ENCODE measurements at places on chromosomes 1 and 21.

DNA sequence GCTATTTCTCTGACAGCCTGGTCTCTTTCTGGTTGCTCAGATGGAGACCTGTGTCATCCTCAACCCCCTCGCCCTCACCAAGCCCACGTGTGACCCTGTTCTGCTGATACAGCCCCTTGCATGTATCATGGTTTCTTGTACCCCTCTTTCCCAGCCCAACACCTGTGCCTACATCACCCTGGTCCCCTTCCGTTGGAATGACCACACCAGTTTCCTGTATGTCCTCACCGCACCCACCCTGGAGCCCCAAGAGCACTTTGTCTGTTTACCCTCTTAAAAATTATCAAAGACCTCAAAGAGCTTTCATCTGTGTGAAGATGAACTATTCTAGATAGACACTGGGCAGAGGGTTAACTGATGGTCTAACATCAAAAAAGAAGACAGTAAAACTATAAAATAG is 179.5 kb downstream of the GALNT2 start:
- DNase-seq: no peak

DNA sequence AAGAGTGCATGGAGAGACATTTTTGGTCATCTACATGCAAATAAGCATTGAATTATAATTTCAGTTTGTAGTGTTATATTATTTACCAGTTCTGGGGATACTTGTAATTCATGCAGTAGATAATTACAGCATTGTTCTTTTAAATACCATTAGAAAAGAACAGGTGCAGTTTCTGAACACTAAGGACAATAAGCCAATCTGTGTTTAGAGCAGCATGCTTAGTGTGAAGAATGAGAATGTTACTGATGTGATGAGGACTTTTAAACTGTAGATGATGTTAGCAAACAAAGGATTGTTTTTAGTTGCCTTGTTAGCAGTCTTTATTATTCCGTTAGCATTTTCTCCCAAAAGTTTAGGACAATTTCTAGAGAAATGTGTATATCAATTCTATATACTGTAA is 348.3 kb downstream of the BRINP3 start:
- no peak for DNase-seq

DNA sequence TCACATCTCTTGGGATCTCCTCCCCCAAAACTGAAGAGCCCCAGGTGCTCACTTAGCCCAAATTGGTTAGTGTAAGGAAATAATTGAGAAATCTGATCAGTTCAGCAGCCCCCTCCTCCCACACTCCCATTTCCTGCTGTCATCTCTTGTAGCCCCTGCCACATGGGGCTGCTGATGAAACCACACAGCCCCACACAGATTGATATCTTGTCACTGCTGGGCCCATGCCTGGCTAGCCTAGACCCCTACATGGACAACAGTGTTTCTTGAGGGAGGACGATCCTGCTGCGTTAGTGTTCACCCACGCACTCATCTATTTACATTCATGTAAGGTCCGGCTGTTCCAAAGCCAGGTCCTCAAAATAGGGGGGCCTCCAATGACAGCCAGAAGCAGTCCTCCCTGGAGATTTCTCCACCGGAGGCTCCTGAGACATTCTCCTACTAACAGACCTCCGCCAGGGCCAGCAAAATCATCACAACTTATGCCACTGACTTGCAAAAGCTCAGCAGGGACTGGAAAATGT is 23.9 kb upstream of the RXRG start:
- no peak for DNase-seq

DNA sequence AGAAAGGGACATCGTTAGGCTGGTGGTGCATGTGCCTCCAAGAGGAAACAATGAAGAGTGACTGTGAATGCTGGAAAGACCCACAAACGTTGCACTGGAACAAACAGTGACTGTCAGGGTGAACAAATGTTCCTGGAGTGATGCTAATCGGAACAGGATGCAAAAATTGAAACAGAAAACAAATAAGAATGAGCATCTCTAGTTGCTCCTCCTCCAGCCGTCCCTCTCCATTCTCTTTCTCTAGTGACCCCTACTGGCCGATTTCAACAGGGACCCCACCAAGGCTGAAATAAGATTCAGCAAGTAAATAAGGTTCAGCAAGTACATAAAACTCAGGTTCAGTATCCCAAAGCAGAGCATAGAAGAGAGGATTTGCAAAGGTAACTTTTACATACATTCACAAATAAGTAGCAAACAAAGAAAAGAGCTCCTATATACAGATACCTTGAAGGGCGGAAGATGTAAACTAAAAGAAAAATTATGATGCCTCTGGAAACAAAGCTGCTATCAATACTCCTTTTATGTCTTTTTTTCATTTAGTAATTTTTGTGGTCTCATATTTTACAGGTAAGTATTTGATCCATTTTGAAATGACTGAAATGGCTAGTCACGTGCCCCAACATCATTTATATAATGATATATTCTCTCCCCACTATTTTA is 836.1 kb upstream of the ADAMTS5 start:
- DNase-seq: peak; percentile 43

GRCh38 chr1:15180189-15180588 is 26.6 kb downstream of the TMEM51 start:
- DNase-seq: no peak
